ENCODE measurements at places on chromosomes 6 and 20.

DNA sequence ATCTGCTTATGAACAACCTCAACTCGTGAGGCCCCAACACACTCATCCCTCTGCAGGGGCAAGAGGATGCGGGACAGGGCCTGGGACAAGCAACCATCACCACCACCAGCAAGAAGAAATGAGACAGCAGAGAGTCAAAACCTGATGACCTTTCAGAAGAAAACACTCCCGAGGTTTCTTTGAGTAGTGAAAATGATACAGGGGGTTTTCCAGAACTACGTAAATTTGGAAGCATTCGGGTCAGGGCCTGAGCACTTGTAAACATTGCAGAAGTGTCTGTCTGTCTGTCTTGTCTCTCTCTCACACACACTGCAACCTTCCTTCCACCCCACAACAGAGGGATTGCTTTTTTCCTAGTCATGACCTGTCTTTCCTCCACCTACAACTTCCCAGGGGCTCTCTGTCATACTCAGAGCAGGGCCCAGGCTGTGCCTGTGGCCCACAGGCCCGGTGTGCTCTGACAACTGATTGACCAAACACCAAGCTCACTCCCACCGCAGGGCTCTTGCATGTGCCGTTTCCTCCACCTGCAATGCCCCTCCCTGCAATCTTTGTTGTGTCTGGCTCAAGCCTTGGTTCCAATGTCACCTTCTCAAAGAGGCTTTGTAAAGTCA lies 90.9 kb downstream of the BMP7 start:
- no peak for DNase-seq
- no peak overlapping the region for H3K4me3 ChIP-seq
- no peaks in the 10 kb centered on the region for H3K4me1 ChIP-seq
- H3K36me3 ChIP-seq: no peaks in the 10 kb centered on the region
- H3K27me3 ChIP-seq: peaks cover 16% of the 10 kb centered on the region

DNA sequence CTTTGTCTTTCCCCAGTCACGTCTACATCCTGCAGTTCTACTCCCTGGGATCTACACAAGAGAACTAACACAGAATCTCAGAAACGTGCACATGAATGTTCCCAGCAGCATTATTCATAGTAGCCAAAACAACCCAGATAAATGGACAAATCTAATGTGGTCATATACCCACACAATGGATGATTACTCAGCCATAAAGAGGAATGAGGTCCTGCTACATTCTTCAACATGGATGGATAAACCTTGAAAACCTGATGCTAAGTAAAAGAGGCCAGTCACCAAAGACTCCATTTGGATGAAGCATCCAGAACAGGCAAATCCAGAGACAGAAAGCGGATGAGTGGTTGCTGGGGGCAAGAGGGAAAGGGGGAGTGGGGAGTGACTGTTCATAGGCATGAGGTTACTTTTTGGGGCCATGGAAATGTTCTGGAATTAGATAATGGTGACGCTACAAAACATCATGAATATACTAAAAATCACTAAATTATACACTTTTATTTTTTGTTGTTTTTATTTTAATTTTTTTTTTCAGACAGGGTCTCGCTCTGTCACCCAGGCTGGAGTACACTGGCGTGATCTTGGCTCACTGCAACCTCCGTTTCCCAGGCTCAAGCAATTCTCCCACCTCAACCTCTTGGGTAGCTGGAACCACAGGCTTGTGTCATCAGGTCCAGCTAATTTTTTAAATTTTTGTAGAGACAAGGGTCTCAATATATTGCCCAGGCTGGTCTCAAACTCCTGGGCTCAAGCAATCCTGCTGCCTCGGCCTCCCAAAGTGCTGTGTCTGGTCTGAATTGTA lies 50.8 kb upstream of the DSN1 start:
- H3K4me3 ChIP-seq: no peak overlapping the region
- H3K36me3 ChIP-seq: 0 out of 2 replicates have a peak, but pooled peaks cover 6% of the 10 kb centered on the region
- H3K27me3 ChIP-seq: no peaks in the 10 kb centered on the region
- H3K27ac ChIP-seq: no peak overlapping the region
- DNase-seq: peak; percentile 25
- peaks cover 4% of the 10 kb centered on the region for H3K4me1 ChIP-seq

DNA sequence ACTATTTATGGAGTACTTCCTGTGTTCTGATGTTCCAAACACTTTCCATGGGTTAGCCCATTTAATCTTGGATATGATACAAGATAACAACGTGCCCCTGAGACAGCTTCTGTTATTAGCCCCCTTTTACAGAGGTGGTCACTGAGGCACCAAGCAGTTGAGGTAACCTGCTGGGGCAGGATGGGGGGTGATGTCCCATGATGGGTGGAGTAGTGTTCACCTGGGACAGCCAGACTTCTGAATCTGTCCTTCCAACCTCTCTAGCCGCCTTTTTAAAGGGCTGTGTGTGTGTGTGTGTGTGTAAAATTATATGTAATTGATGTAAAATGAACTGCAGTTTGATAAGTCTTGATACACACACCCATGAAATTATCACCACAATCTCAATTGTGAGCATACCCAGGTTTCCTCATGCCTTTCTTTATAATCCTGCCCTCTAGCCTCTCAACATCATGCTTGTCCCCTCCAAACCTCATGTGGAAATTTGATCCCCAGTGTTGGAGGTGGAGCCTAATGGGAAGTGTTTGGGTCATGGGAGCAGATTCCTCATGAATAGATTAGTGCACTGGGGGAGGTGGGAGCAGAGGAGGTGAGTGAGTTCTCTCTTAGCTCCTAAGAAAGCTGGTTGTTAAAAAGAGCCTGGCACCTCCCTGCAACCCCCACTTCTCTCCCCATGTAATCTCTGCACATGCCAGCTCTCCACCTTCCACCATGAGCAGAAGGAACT lies 39.2 kb downstream of the PLAGL2 start:
- no peaks in the 10 kb centered on the region for H3K27me3 ChIP-seq
- H3K27ac ChIP-seq: no peak overlapping the region
- peaks cover 4% of the 10 kb centered on the region for H3K36me3 ChIP-seq
- DNase-seq: peak; percentile 13

GRCh38 chr6:140485740-140486449 lies 1111.4 kb upstream of the CITED2 start:
- H3K4me1 ChIP-seq: peaks cover 52% of the 10 kb centered on the region
- no peaks in the 10 kb centered on the region for H3K36me3 ChIP-seq
- no peak overlapping the region for H3K4me3 ChIP-seq
- H3K27me3 ChIP-seq: no peaks in the 10 kb centered on the region
- H3K27ac ChIP-seq: peak overlapping the region; percentile 72

- peak overlapping the region; percentile 80 for H3K4me3 ChIP-seq
- H3K27ac ChIP-seq: peak overlapping the region; percentile 82
- H3K36me3 ChIP-seq: no peaks in the 10 kb centered on the region
- peaks cover 36% of the 10 kb centered on the region for H3K4me1 ChIP-seq
- no peaks in the 10 kb centered on the region for H3K27me3 ChIP-seq
Observed at GRCh38 chr6:63636518-63637021, 968 bp downstream of the PHF3 start.

DNA sequence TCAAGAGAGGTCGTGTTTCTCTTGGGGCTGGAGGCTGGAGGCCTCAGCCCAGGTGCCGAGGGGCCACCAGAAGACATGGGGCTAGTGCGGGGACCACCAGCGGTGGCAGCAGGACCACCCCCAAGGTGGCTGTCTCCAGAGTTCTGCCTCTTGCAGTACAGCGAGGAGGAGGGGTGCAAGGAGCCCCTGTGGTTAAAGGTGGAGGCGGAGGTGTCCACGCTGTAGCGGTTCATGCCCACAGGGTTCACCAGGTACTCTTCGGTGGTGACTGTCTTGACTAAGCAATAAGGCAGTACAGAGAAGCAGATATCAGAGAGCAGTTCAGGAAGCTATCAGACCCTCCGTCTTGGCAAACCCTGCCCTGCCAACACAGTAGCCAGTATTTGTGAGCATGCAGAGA lies 103.4 kb downstream of the SCML4 start:
- H3K4me1 ChIP-seq: no peaks in the 10 kb centered on the region
- no peak for DNase-seq
- no peaks in the 10 kb centered on the region for H3K36me3 ChIP-seq
- H3K27ac ChIP-seq: no peak overlapping the region

GRCh38 chr6:75563032-75563431 lies 38.6 kb upstream of the SENP6 start:
- H3K27ac ChIP-seq: no peak overlapping the region
- H3K4me1 ChIP-seq: no peaks in the 10 kb centered on the region
- peak; percentile 47 for DNase-seq
- no peaks in the 10 kb centered on the region for H3K36me3 ChIP-seq
- H3K27me3 ChIP-seq: peaks cover 11% of the 10 kb centered on the region

DNA sequence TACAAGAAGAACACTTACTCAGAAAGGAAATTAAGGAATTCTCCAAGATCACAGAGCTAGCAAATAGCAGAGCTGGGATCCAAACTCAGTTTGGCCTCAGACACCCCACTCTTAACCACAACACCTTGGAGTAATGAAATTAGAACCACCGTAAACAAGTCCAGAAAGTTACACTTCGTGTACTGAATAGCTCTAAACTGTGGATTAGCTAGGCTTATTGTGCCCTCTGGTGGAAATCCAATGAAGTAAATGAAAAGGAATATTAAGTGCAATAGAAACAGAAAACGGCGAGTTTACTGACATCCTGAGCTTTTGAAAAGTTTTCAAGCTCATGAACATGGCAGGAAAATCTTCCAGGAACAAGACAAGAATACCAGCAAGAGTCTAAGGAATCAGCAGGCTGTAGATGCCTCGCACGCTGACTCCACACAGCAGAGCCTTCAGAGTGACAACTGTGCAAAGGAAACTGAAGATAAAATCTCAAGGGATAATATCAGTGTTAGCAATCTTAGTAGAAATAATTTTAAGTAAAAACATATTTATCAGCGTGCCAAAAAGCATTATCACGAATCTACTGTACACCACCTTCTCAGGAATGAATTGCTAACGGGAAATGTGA lies 34.6 kb downstream of the FBXO5 start:
- no peak overlapping the region for H3K27ac ChIP-seq
- H3K27me3 ChIP-seq: no peaks in the 10 kb centered on the region
- H3K4me1 ChIP-seq: peaks cover 14% of the 10 kb centered on the region
- H3K36me3 ChIP-seq: no peaks in the 10 kb centered on the region
- peak; percentile 68 for DNase-seq
- peak overlapping the region; percentile 45 for H3K4me3 ChIP-seq

DNA sequence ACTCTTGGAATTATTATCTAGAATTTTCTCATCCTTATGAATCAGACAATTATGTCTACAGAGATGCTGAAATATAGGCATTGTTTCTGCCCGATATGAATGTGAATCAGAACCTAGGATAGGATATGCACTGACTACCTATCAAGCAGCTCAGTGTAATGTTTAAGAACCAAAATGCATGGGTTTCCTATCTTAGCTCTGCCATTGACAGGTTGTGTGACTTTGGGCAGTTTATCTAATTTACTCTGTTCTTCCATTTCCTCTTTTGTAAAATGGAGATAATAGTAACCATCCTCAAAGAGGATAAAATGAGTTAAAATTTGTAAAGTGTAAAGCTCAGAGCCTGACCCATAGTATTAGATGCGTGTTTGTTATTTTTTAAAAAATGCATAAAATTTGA lies 10.2 kb upstream of the AIG1 start:
- no peak for DNase-seq
- H3K4me3 ChIP-seq: no peak overlapping the region
- no peaks in the 10 kb centered on the region for H3K36me3 ChIP-seq
- H3K27ac ChIP-seq: no peak overlapping the region

GRCh38 chr20:34104059-34104458 lies 8.0 kb downstream of the EIF2S2 start:
- H3K4me1 ChIP-seq: peaks cover 30% of the 10 kb centered on the region
- no peak for DNase-seq
- no peak overlapping the region for H3K27ac ChIP-seq
- no peaks in the 10 kb centered on the region for H3K27me3 ChIP-seq

DNA sequence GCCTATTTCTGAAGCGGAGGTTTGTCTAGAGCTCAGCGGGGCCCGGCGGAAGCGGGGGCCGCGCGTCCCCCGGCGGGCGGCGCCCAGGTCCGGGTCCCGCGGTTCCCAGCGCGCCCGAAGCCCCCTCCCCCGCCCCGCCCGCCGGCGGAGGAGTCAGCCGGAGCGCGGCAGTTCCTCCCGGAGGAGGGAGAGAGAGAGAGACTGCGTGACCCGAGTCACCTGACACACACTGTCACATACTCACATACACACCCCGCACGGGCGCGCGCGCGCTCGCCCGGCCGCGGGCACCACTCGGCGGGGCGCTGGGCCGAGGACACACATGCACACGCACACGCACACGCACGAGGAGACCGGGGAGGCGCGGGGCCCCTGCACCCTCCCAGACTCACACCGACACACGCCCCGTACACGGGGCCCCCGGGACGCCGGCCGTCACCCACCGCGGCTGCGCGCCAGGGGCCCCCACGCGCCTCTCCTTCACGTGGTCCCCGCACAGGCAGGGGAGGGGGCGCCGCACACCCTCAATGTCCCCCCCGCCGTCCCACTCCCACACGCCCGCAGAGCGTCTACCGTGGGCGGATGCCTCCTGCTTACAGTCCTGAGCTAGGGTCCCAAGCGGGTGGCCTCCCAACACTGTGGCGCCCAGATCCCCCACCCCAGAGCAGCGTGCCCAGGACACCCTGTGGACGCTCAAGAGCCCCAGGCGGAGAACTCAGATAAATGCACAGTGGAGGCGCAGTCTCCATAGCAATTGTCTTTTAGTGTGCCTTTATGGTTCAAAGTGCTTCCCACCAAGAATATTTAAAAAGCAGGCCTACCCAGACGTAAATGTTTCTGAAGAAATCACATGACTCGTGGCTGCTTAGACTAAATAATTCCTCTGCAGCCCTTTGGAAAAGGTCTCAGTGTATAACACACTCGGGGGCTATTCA lies at the start of gene RRAGD:
TSS of gene RRAGD (minus strand) at position 203 of the 935 bp plus-strand sequence. CDS start 280 bp downstream, outside the sequence.
- peak within 1 kb of the TSS; percentile 70 for H3K4me3 ChIP-seq
- no peaks in the 10 kb centered on the region for H3K36me3 ChIP-seq
- peak; percentile 50 for DNase-seq
- H3K27me3 ChIP-seq: peaks cover 90% of the 10 kb centered on the region

- H3K4me3 ChIP-seq: no peak overlapping the region
- no peak overlapping the region for H3K27ac ChIP-seq
- H3K4me1 ChIP-seq: no peaks in the 10 kb centered on the region
- DNase-seq: peak; percentile 4
Observed at GRCh38 chr6:155561257-155561965, 105.8 kb upstream of the NOX3 start.

- H3K27me3 ChIP-seq: no peaks in the 10 kb centered on the region
- no peaks in the 10 kb centered on the region for H3K36me3 ChIP-seq
- H3K4me3 ChIP-seq: no peak overlapping the region
- no peaks in the 10 kb centered on the region for H3K4me1 ChIP-seq
Observed at GRCh38 chr6:154596009-154596408, 85.5 kb upstream of the CNKSR3 start.

DNA sequence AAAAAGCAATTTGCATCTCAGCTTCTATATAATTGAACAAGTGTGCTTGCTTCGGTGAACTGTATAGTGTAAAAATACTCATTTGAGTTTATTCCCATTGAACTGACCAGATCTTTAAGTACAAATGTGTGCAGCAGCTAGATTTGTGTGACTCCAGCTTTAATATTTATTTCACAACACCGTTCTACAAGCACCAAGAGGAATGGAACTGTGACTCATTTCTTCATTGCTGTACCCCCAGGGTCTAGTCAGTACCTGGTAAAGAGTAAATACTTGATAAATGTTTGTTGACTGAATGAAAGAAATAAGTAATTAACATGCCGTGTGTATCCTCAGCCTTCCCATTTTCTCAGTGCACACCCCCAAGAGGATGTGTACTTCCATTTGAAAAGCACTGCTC lies 464.8 kb downstream of the CBLN4 start:
- no peak for DNase-seq
- no peaks in the 10 kb centered on the region for H3K36me3 ChIP-seq
- no peaks in the 10 kb centered on the region for H3K27me3 ChIP-seq
- H3K27ac ChIP-seq: no peak overlapping the region
- no peaks in the 10 kb centered on the region for H3K4me1 ChIP-seq
- no peak overlapping the region for H3K4me3 ChIP-seq

All from GM23248 (cell line).